ENCODE measurements at places on chromosomes 3 and 15. TPM values are rescaled to one million over a fixed set of nuclear protein-coding genes. Genes with fewer than 3 reads are reported as not detected.

- H3K27ac ChIP-seq = no peak overlapping the region
- no peak overlapping the region for H3K4me3 ChIP-seq
Measured at GRCh38 chr3:11349446-11349845, 77.2 kb downstream of the ATG7 start.

DNA sequence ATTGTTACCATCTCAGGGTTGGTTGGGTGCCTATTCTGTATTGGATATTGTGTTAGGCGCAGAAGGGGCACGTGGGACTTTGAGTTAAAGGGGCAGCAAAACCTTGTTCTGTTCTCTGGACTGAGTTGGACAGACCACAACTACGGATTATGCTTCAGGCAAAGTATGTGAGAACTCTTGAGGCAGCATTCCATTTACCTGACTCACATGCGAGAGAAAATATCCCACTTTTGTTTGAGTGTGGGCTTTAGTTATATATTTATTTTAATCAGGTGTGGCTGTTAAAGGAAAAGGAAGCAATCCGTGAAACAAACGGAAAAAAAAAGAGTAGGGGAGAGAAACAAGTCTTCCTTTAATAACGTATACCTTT is 627 bp upstream of the PLS1 start:
- H3K27ac ChIP-seq = peak overlapping the region; percentile 76
- no peak for DNase-seq
- H3K36me3 ChIP-seq = no peaks in the 10 kb centered on the region

DNA sequence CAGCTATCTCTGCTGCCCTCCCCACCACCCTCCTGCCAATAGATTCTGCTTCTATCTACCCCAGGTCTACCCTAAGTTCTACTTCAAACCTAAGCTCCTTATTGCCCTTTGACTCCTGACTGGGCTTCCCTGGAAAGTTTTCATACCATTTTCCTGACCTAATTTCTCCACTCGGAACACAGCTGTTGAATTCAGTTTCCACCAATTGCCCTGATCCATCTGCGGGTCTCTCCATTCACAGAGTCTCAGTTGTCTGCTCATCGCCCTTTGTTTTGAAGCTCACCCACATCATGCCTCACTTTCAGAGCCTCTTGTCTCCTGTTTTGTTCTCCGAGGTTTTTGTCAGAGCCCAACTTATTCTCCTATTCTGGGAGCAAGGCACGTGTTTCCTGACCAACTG is 56.8 kb upstream of the ABI3BP start:
- no peaks in the 10 kb centered on the region for H3K36me3 ChIP-seq
- no peak overlapping the region for H3K4me3 ChIP-seq
- DNase-seq = no peak
- H3K4me1 ChIP-seq = no peaks in the 10 kb centered on the region

DNA sequence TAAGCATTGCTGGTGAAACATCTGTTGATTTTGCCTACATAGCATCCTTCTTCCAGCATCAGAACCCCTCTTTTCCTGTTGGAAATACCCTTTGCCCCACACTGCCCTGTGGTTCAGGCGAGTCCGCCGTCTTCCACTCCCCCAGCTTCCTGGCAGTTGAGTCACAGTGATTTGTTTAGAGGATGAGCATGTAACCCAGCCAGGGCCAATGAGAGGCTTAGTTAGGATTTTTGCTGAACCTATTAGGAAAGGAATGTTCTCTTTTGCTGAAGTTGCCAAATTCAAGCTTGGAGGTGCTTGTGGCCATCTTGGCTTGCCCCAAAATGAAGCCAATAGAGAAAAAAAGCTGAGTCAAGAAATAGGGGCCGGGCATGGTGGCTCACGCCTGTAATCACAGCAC is 19.0 kb upstream of the MEX3B start:
- H3K27me3 ChIP-seq = no peaks in the 10 kb centered on the region
- no peak overlapping the region for H3K4me3 ChIP-seq

GRCh38 chr15:49984436-49984835 is 134.6 kb downstream of the ATP8B4 start:
- no peak for DNase-seq
- H3K36me3 ChIP-seq = no peaks in the 10 kb centered on the region
- H3K27me3 ChIP-seq = no peaks in the 10 kb centered on the region
- no peak overlapping the region for H3K4me3 ChIP-seq
- H3K4me1 ChIP-seq = no peaks in the 10 kb centered on the region
- H3K27ac ChIP-seq = no peak overlapping the region

DNA sequence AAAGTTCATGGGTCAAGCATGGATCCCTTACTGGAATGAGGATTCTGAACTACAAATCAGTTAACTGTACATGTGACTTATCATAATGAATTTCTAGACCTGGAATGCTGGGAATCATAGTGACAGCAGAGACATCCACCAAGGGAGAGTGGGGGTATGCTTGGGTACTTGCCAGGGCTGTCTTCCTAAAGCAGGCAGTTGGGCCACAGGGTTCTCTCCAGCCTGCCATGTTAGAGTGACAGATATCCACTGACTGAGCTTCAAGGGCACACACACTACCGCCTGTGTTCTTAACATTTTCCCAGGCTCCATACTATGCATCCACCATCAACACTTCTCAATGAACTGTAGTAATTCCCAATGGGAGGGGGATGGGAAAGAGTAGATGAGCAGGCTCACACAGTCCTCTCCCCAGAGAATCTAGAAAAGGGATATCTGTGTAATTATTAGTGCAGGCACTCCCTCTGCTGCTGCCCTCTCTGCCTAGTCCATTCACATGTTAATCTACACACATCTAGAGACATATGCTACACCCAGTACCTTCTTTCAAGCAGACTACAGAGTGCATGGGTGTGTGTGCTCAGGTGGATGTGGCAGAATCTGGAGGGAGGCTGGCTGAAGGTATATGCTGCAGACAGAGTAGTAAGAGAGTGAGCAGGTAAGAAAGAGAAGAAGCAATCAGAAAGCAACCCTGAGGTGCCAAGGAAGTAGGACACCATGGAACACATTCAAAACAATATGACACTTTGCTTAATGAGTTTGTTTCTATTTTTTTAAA is 3.7 kb downstream of the FSTL1 start:
- H3K27me3 ChIP-seq = no peaks in the 10 kb centered on the region
- DNase-seq = peak; percentile 21
- no peaks in the 10 kb centered on the region for H3K36me3 ChIP-seq
- H3K4me1 ChIP-seq = peaks cover 5% of the 10 kb centered on the region

DNA sequence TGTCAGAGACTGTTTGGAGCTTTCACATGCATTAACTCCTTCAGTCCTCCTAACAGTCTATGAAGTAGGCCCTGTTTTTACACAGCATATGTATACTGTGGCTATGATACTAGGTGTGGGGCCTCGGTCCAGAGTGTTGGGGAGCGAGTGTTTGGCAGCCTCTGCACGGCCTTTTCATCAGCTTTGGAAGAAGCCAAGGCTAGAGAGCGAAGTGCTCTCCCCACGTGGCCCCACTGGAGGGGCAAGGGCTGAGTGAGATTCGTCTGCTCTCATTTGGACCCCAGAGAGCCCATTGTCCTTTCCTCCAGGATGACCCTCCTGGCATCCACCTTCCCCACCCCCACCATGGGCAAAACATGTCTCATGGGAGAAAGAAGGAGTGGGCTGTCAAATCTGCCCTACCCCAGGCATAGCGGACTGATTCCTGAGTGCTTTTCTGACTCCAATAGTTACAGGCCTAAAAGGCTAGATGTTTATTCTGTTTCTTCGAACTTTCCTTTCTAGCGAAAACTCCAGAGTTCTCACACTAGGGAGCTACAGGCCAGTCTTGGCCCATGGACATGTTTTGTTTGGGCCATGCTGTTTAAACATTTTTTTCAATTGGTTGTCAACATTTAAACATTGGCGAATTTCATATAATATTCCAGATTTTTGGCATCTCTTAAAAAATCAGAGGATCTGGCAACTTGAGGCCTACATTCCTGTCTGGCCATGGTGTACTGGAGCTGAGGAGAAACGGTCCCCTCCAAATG is 76.0 kb downstream of the EEFSEC start:
- no peak for DNase-seq
- no peaks in the 10 kb centered on the region for H3K36me3 ChIP-seq
- H3K27ac ChIP-seq = no peak overlapping the region
- no peaks in the 10 kb centered on the region for H3K4me1 ChIP-seq

- no peaks in the 10 kb centered on the region for H3K36me3 ChIP-seq
- no peak overlapping the region for H3K27ac ChIP-seq
- no peak overlapping the region for H3K4me3 ChIP-seq
- DNase-seq = peak; percentile 58
- peaks cover 28% of the 10 kb centered on the region for H3K27me3 ChIP-seq
Measured at GRCh38 chr15:79430901-79431635, 1.1 kb upstream of the MINAR1 start.

DNA sequence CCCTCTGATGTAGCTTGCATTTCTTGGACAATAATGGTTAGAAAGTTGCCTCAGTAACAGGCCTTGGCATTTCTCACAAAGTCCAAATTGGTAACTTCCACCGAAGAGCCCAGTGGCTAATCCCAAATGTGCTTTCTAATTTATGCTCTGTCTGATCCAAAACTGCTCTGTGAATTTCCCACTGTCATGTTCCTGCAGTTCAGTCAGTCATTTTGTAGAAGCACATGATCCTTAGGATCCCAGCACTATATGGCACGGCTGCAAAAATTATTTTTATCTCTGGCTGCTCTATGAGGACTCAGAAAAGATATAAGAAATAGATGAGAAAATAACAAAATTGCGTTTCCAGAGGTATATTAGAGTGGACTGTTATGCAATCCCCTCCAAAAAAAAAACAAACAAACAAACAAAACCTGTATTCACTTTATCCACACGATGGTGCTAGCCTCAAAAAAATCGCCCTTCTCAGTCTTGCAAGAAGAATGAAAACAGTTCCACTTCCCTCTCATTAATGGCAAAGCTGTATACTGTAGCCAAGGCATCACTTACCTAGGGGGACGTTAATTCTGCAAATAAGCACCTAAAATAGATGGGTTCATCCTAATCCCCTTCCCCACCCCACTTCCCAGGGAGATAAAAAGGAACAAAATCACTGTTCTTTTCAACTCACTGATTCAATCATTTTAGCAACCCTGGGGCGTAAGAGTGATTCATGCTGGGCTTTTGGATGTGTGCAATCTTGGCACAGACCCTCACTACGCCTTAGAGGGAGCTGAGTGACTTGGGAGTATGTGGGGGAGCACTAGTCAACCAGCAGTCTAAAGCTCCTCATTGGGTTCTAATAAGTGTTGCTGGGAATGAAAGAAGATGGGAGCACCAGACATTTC is 61.3 kb downstream of the TMCO5A start:
- no peaks in the 10 kb centered on the region for H3K27me3 ChIP-seq
- no peak overlapping the region for H3K27ac ChIP-seq
- DNase-seq = peak; percentile 93
- no peaks in the 10 kb centered on the region for H3K36me3 ChIP-seq
- H3K4me3 ChIP-seq = no peak overlapping the region

DNA sequence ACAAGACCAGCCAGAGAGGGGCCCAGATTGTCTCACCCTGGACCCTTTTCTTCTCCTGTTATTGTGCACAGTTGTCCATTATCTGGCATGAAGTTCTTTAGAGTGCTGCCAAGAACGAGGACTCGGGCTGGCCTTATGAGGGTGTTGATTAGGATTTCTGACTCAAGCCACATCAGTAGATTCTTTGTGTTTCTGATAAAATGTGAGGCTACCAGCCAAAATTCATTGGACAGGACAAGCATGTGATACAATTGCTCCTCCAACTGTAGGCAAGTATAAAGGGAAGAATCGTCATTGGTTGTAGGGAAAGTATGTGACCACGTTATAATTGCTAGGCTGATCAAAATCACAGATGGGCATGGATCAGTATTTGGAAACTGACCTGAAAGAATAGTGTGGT is 99.2 kb upstream of the TMC3 start:
- no peaks in the 10 kb centered on the region for H3K4me1 ChIP-seq
- DNase-seq = no peak
- no peak overlapping the region for H3K4me3 ChIP-seq
- H3K36me3 ChIP-seq = no peaks in the 10 kb centered on the region
- no peaks in the 10 kb centered on the region for H3K27me3 ChIP-seq

- peak overlapping the region; percentile 51 for H3K27ac ChIP-seq
- H3K4me3 ChIP-seq = peak overlapping the region; percentile 63
- peaks cover 2% of the 10 kb centered on the region for H3K36me3 ChIP-seq
- peak; percentile 48 for DNase-seq
Measured at GRCh38 chr15:99732751-99733267, 428 bp downstream of the LYSMD4 start.

- H3K36me3 ChIP-seq = no peaks in the 10 kb centered on the region
- peak overlapping the region; percentile 95 for H3K27ac ChIP-seq
- H3K4me1 ChIP-seq = peaks cover 52% of the 10 kb centered on the region
- DNase-seq = no peak
- H3K4me3 ChIP-seq = no peak overlapping the region
- no peaks in the 10 kb centered on the region for H3K27me3 ChIP-seq
Measured at GRCh38 chr3:138362538-138362937, 14.2 kb downstream of the MRAS start.

CPNE9 gene
- polyA plus RNA-seq = 0.19 TPM

GRCh38 chr3:18445401-18446148 is 20.4 kb upstream of the SATB1 start:
- no peak overlapping the region for H3K4me3 ChIP-seq
- no peak for DNase-seq
- no peaks in the 10 kb centered on the region for H3K36me3 ChIP-seq
- H3K4me1 ChIP-seq = peaks cover 16% of the 10 kb centered on the region

DNA sequence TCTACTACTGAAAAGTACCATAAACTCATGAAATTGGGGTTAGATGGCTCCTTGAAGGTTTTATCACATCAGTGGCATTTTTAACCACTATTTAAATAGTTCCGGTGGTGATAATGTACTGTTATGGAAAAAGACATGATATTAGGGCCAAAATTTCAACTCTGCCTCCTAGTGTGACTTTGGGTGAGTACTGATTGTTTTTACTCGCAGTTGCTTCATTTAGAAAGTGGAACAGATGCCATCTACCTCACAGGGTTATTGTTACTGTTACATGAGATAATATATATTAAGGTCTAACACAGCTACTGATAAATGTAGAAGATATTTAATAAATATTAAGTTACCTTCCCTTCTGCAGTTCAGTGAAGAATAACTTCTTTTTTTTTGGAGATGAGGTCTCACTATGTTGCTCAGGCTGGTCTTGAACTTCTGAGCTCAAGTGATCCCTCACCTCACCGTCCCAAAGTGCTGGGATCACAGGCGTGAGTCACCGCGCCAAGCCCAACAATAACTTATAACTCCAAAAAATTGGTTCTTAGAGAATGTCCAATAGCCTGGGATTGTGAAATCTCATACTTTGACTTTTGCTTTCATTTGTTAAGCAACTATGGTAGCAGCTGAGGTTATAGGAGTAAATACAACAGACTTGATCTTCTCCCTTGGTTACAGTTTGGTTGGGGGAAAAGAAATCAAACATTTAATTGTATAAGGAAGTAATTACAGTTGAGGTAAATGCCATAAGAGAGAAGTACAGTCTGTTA is 48.3 kb downstream of the MEF2A start:
- DNase-seq = no peak
- H3K4me1 ChIP-seq = peaks cover 10% of the 10 kb centered on the region
- H3K27ac ChIP-seq = no peak overlapping the region
- no peak overlapping the region for H3K4me3 ChIP-seq
- no peaks in the 10 kb centered on the region for H3K27me3 ChIP-seq

DNA sequence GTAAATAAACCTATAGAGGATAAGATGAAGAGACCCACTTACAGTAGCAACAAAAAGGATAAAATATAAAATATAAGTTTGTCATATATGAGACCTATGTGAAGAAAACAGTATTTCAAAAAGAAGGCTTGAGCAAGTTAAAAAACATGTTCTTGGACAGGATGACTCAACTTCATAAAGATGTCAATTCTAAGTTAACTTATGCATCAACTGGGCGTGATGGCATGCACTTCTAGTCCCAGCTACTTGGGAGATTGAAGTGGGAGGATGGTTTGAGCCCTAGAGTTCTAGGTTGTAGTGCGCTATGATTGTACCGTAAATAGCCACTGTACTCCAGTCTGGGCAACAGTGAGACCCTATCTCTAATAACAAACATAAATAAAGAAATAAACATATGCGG is 59.7 kb downstream of the PDCD6IP start:
- peaks cover 17% of the 10 kb centered on the region for H3K36me3 ChIP-seq
- no peaks in the 10 kb centered on the region for H3K27me3 ChIP-seq
- no peak overlapping the region for H3K4me3 ChIP-seq
- DNase-seq = no peak
- no peak overlapping the region for H3K27ac ChIP-seq
